Neural crest cell (in vitro differentiated cells): ENCODE measurements at places on chromosomes 6 and 20. TPM values are rescaled to one million over a fixed set of nuclear protein-coding genes. Genes with fewer than 3 reads are reported as not detected.

DNA sequence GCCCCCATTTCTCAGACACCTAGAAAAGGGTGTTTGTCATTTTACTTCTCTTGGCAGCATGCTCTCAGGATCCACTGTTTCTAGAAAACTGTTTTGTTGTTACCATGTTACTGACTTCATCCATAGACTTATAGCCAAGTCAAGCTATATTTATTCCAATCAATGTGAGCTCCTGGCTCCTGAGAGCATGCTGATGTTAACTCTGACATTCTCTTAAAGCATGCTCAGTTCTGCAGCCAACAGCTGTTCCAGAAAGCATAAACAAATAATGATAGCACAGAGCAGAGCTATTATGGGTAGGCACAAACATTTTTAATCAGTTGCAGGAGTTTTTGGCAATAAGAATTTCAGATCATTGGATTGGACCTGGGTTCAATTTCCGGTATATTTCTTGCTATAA, 92.4 kb upstream of the CEP85L start:
- no peak overlapping the region for H3K4me3 ChIP-seq
- no peaks in the 10 kb centered on the region for H3K36me3 ChIP-seq
- H3K4me1 ChIP-seq = peaks cover 7% of the 10 kb centered on the region
- DNase-seq = no peak

DNA sequence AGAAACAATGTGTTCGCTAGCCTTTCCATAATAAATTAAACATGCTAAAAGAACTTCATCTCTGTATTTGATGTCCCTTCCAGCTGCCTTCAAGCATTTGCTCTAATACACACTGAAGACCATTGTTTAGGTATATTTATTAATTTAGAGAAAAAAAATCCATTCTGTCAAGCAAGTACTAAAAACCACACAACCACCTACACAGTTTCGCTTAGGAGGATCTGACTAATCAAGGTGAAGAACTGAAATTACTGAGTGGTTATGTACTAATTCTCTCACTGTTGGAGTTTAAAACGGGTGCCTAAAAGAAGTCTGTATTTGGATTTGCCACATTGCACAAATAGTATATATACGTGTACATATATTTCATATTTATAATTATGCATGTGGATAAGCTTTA, 58.9 kb downstream of the GMDS start:
- no peak overlapping the region for H3K4me3 ChIP-seq
- no peaks in the 10 kb centered on the region for H3K27me3 ChIP-seq
- no peaks in the 10 kb centered on the region for H3K36me3 ChIP-seq
- H3K4me1 ChIP-seq = no peaks in the 10 kb centered on the region

DNA sequence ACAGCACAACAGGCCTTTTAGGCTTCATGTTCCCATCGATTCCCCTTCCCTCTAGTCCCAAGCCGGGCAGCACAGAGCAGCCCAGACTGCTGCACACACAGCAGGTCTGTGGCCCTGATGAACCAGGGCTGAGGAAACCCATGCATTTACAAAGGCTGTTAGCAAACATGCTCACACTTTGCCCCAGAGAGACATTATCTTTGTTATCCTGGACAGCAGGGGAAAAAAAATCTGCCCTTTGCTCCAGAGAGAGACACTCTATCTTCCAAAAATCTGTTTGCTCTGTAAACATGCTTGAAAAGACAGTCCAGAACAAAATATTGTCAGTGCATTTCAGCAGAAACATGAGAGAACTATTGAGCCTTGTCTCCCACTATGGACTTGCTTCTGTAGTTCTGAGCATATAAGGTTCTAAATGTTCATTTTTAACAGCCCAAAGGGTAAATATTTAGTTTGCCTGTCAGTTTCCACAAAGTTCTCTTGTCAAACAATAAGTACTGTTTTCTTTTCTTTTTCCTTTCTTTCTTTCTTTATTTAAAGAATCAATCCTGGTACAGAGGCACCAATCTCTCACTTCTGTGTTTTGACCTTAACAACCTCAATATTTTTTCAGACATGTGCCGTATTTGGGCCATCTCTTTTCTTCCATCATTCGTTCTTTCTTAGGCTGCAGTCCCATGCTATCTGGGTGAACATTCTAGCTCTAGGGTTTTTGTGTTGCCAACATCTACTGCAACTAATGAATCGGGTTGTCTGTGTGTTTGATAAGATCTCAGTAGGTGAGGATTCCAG, 468.0 kb downstream of the EPM2A start:
- no peak overlapping the region for H3K4me3 ChIP-seq
- no peak overlapping the region for H3K27ac ChIP-seq
- peaks cover 11% of the 10 kb centered on the region for H3K4me1 ChIP-seq
- H3K27me3 ChIP-seq = no peaks in the 10 kb centered on the region
- no peaks in the 10 kb centered on the region for H3K36me3 ChIP-seq
- no peak for DNase-seq

- no peaks in the 10 kb centered on the region for H3K36me3 ChIP-seq
- no peak for DNase-seq
- H3K27ac ChIP-seq = no peak overlapping the region
- no peaks in the 10 kb centered on the region for H3K27me3 ChIP-seq
- no peak overlapping the region for H3K4me3 ChIP-seq
- H3K4me1 ChIP-seq = no peaks in the 10 kb centered on the region
These were observed 120.5 kb upstream of the ENPP5 start for GRCh38 chr6:46291275-46291633.

DNA sequence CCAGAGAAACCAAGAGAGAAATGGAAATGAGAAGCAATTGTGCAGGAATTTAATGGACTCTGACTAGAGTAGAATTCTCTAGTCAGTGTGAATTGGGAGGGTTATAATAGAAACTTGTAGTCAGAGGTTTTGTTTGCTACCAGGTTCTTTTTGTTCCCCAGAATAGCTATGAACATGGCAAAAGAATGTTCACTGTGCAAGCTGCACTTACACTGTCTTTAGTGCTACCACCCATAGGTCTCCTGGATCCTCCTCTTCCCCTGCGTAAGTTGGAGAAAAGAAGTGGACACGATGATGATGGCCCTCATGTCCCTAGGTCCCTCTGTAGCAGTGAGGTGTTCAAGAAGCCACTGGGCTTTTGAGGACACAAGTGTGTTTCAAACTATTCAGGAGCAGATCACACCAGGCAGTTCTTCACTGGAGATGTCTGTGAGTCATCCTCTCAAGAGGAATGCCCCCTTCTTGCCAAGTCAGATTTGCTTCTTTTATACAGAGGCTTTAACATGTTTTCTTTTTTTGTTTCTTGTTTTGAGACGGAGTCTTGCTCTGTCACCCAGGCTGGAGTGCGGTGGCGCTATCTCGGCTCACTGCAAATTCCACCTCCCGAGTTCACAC, 47.6 kb upstream of the SMIM8 start:
- H3K4me3 ChIP-seq = no peak overlapping the region
- H3K4me1 ChIP-seq = no peaks in the 10 kb centered on the region
- H3K27ac ChIP-seq = no peak overlapping the region
- DNase-seq = no peak
- no peaks in the 10 kb centered on the region for H3K27me3 ChIP-seq

DNA sequence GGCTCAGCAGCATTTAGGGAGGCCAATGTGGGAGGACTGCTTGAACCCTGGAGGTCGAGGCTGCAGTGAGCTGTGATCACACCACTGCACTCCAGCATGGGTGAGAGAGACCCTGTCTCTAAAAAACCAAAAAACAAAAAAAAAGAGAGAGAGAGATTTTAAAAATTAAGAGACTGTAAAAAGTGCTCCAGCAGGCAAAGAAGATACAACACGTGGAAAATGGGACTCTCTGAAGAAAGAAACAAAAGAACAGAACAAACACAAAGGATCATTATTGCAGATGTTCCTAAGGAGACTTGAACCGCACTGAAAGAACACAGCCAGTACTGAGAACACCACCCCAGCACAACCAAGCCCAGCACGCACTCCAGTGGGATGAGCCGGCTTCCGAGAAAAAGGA, 74.2 kb downstream of the TAF4 start:
- no peaks in the 10 kb centered on the region for H3K4me1 ChIP-seq
- DNase-seq = no peak
- H3K4me3 ChIP-seq = no peak overlapping the region
- peaks cover 57% of the 10 kb centered on the region for H3K36me3 ChIP-seq
- no peak overlapping the region for H3K27ac ChIP-seq

- no peak overlapping the region for H3K4me3 ChIP-seq
- H3K4me1 ChIP-seq = peaks cover 18% of the 10 kb centered on the region
- no peaks in the 10 kb centered on the region for H3K27me3 ChIP-seq
- no peak overlapping the region for H3K27ac ChIP-seq
- DNase-seq = no peak
These were observed 1455.3 kb downstream of the GRIK2 start for GRCh38 chr6:102848796-102849195.

DNA sequence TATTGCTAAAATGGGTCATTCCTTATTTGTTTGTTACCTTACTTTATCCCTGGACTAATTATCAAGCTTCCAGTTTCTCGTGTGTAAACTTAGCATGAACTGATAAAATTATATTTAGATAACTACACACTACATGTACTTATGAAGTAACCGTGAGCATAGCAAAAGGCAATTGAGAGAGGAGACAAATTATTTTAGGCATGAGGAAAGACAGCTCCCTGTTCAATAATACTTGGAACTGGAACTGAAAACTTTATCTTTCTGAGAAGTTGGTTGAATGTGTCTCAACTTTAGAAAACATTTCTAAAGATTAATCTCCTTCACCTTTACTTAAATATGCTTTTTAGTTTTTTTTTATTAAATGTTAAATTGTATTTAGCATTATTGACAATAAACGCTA, 11.4 kb downstream of the CRISP3 start:
- no peak overlapping the region for H3K4me3 ChIP-seq
- no peak for DNase-seq
- H3K4me1 ChIP-seq = no peaks in the 10 kb centered on the region
- no peak overlapping the region for H3K27ac ChIP-seq

MEI4 gene
- 0.44 and 0.64 TPM in 2 replicates for total RNA-seq

ULBP2 gene
- 0.23 and 0.30 TPM in 2 replicates for total RNA-seq
